ENCODE measurements at places on chromosomes 3 and 15. TPM values are rescaled to one million over a fixed set of nuclear protein-coding genes. Genes with fewer than 3 reads are reported as not detected.

CD96 gene
- 0.28 TPM for total RNA-seq

PIERCE2 gene
- 0.36 TPM for total RNA-seq

TGM4 gene
- total RNA-seq, result under 0.01 TPM

CFAP92 gene
- not detected for total RNA-seq

RTP1 gene
- total RNA-seq, result not detected

AMIGO3 gene
- total RNA-seq, result not detected

RARB gene
- total RNA-seq, result 1.4 TPM

HACL1 gene
- total RNA-seq, result 28.1 TPM

OTOL1 gene
- total RNA-seq, result not detected

TAMM41 gene
- 4.3 TPM for total RNA-seq

CFAP100 gene
- total RNA-seq, result not detected

SNURF gene
- 8.1 TPM for total RNA-seq

STRIT1 gene
- total RNA-seq, result not detected

LCTL gene
- 8.9 TPM for total RNA-seq

MTMR10 gene
- 13.8 TPM for total RNA-seq

ITPKA gene
- total RNA-seq, result 1.4 TPM

TMC3 gene
- not detected for total RNA-seq

KLHL6 gene
- total RNA-seq, result not detected

GPR27 gene
- not detected for total RNA-seq

CHRNA7 gene
- not detected for total RNA-seq

GP9 gene
- not detected for total RNA-seq

CELF6 gene
- total RNA-seq, result not detected

PARP3 gene
- 16.3 TPM for total RNA-seq

ANKRD63 gene
- under 0.01 TPM for total RNA-seq

RHCG gene
- not detected for total RNA-seq

FAM227B gene
- 1.8 TPM for total RNA-seq

TMEM89 gene
- not detected for total RNA-seq

CIDEC gene
- not detected for total RNA-seq

EIF4E3 gene
- total RNA-seq, result 0.72 TPM

FOXL2 gene
- total RNA-seq, result not detected

CNTN3 gene
- total RNA-seq, result 3.6 TPM

POC1A gene
- 8.3 TPM for total RNA-seq

CHRD gene
- under 0.01 TPM for total RNA-seq

CLSTN2 gene
- total RNA-seq, result under 0.01 TPM

USP13 gene
- 18.1 TPM for total RNA-seq

SLC22A14 gene
- total RNA-seq, result not detected

ARPP21 gene
- not detected for total RNA-seq

ZNF80 gene
- not detected for total RNA-seq

NOX5 gene
- total RNA-seq, result not detected

MAP1A gene
- total RNA-seq, result 47.2 TPM

SV2B gene
- total RNA-seq, result not detected

CLRN1 gene
- not detected for total RNA-seq

GOLGA6L7 gene
- total RNA-seq, result not detected
